M059J (cell line): ENCODE measurements at places on chromosomes 16 and 17. TPM values are rescaled to one million over a fixed set of nuclear protein-coding genes. Genes with fewer than 3 reads are reported as not detected.

DNA sequence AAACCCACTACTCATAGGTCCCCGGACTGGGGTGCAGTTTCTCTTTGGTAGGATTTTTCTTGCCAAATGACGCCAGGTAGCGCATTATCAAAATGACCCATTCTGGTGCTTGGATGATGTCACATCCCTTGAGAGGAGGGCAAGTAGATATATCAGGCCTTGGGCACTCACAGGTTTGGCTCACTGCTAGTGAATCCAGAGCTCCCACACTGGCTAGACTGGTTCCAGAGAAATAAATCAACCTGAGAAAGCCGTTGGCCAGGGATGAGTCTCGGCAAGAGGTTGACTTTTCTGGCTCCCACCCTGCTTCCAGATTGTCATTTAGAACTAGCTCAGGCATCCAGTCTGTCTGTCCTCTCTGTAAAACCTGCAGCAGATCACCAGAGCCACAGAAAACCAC lies 188.4 kb upstream of the MAF start:
- DNase-seq: no peak

GRCh38 chr16:72072514-72073342 lies 9.7 kb downstream of the HPR start:
- no peak for DNase-seq

DNA sequence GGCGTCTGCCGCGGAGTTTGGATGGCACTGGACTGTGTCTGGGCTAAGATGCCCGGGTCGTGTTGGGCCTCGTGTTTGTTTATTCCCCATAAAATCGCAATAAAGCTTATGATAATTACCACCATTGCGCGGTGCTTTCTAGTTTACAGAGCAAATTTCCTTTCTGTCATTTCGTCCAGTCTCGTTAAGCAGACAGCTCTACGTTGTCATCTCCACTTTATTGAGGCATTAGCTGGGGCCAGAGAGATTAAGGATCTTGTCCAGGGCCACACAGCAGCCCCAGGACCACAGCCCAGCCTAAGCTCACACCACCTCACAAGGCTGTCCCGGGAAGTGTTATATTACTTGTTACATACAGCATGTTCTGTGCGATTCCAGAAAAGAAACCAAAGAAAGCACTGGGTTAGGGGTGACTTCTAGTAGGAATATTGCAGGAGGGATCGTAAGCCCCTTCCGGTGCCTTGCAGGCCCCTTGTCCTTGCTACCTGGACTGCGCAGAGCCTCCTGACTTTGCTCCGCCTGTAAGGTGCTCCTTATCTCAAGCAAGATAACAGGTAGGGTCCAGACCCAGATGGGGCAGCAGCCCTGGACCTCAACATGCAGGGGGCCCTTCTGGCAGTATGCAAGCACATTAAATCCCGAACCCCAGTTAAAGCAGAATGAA lies 6.3 kb downstream of the NOS2 start:
- DNase-seq: no peak

IGSF6 gene
- total RNA-seq: not detected in 2 replicates

GRCh38 chr16:60463986-60464385 lies 1572.3 kb downstream of the CDH8 start:
- DNase-seq: no peak
